Temporal lobe (tissue), 4 donors: ENCODE measurements at places on chromosomes 2 and 18. TPM values are rescaled to one million over a fixed set of nuclear protein-coding genes. Genes with fewer than 3 reads are reported as not detected.

Gene KCNK3
- 4.2 TPM for total RNA-seq

Gene CSRNP3
- total RNA-seq: 184 TPM

Gene IL36A
- not detected for total RNA-seq

Gene SPDYA
- total RNA-seq: 1.5 TPM

Gene SLC9A4
- total RNA-seq: 0.25 TPM

Gene STON1
- 8.4 TPM for total RNA-seq

Gene TSPYL6
- total RNA-seq: under 0.01 TPM

Gene IL1RL2
- 0.74 TPM for total RNA-seq

Gene GPR55
- not detected for total RNA-seq

Gene STARD7
- total RNA-seq: 115 TPM

Gene CPO
- not detected for total RNA-seq

Gene GRHL1
- total RNA-seq: 3.2 TPM

Gene UGT1A7
- total RNA-seq: not detected

Gene CUL3
- 108 TPM for total RNA-seq

Gene AKAIN1
- total RNA-seq: 2.5 TPM

Gene TEKT4
- not detected for total RNA-seq

Gene HRH4
- total RNA-seq: not detected

Gene NEU4
- total RNA-seq: 1.5 TPM

Gene TNFRSF11A
- total RNA-seq: under 0.01 TPM

Gene ADAM23
- total RNA-seq: 22.9 TPM

Gene CFAP221
- 6.4 TPM for total RNA-seq

Gene FIGN
- 3.7 TPM for total RNA-seq

Gene VRK2
- 4.2 TPM for total RNA-seq

Gene RAPGEF4
- total RNA-seq: 13.5 TPM

Gene CD8B2
- total RNA-seq: under 0.01 TPM

Gene SGPP2
- 1.2 TPM for total RNA-seq

Gene NLRC4
- total RNA-seq: 0.49 TPM

Gene ERFE
- total RNA-seq: 0.74 TPM

Gene FBXO48
- 0.49 TPM for total RNA-seq

Gene TSGA10
- 9.8 TPM for total RNA-seq

Gene ACMSD
- total RNA-seq: not detected

Gene STARD6
- not detected for total RNA-seq

Gene TLX2
- not detected for total RNA-seq

Gene NGEF
- 33.4 TPM for total RNA-seq

Gene FAM110C
- total RNA-seq: 7.4 TPM

Gene SOWAHC
- total RNA-seq: 30.2 TPM
